HepG2 (cell line): ENCODE measurements at places on chromosomes 12 and 14.

- no peak for DNase-seq
Measured at GRCh38 chr14:74595006-74595735, 16.9 kb downstream of the LTBP2 start.

DNA sequence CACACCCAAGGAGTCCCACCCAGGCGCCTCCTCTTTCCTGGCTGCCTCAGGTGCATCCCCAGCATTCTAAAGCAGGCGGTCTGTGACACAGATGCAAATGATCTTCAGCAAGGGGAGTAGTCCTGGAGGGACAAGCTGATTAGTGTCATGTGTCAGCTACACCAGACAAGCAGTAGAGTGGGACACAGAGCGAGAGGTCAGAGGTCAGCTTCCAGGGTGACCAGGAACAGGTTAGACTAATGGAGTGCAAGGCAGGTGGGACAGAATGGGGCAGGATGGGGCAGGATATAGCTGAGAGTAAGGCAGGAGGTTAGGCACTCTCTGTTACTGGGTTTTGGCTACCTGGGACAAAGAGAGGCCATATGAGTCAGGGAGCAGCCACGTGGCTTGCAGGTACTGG, 534.0 kb downstream of the FUT8 start:
- no peak for DNase-seq

- no peak for DNase-seq
Measured at GRCh38 chr12:20567413-20567812, 127.7 kb upstream of the SLCO1C1 start.

DNA sequence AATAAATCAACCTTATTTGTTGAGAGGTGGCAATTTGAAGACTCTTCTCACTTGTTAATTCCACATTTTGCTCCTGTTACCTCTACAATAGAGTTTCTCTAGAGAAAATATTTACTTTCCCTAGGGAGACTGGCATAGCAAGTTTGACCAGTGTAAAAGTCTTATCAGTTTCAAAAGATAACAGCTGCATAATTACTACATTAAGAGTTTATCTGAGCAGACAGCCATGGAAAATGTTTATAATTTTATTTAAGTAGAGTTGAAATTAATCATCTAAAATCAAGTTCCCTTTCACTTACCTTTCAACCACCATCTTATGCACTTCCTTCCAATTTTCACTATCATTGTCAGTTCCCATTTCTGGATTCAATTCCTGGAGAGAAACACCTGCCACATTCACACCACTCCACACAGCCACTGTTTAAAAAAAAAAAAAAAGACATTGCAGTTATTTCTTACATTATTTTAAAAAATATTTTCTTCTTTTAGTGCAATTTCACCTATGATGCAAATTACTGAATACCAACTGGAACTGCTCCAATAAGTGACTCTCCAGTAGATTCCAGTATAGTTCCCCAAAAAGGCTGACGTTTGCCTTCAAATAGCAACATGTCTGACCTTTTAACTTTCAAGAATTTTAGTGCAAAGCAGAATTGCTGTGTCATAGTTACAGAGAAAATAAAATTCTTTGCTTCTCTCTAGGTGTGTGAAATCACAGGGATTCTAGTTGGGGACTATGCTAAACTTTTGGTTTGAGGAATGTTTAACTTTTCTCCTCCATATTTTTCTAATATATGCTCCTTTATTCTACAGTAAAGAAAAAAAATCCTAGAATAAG, 19.4 kb downstream of the LDHB start:
- DNase-seq, result no peak

GRCh38 chr12:107441665-107442300, 243.8 kb upstream of the PWP1 start:
- no peak for DNase-seq
